Fibroblast of villous mesenchyme (primary cell): ENCODE measurements at places on chromosomes 1 and 21.

GRCh38 chr1:191671236-191671635, 487.0 kb upstream of the RGS18 start:
- no peak for DNase-seq

DNA sequence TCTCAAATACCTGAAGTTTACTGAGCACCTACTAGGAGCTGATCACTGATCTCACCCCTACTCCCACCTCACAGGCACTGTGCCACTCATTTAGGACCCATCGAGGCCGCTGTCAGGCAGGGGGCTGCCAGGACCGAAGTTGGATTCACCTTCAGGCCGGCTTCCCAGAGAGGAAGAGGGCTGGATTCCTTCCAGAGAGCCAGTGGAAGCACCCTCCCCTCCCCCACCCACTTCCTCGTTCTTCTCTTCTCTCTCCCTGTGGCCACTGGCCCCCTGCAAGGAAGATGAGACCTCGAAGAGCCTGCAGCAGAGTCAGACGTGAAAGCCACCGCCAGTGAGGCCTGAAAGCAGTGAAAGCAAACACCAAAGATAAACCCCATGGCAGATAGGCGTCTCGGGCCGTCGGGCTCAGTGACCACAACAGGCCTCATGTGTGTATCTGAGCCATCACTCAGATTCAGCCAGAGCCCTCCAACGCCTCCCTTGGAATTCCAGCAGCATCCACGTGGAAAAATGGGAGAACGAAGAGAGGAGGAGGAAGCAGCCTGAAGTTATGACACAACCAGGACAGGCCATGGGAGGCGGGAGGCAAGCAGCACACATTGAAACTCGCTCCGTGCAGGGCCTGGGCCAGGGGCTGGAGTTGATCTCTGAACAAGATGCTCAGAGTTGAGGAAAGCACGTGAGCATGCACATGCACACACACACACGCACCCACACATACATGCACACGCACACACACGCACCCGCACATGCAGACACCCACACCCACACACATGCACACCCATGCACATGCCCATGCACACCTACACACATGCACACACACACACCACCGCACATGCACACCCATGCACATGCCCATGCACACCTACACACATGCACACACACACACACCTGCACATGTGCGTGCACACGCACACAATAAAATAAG, 6.2 kb upstream of the AGTRAP start:
- no peak for DNase-seq

DNA sequence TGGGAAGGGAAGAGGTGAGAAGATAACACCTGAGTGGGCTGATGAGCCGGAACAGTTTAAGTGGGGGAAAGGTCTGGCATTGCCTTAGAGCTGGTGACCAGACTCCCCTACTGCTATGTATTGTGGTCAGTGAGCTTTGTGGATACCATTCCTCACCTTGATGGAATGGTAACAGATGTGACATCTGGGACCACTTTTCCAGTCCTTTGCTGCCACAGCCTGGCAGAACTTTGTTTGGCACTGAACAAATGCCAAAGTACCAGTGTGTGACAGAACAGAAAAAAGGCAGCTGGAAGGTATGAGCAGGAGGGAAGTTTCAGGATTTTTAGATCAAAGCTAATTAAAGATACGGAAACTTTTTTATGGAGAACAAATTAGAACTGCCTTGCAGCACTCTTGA, 6.2 kb downstream of the MED8 start:
- DNase-seq = no peak

GRCh38 chr1:115651391-115651790, 9.6 kb downstream of the VANGL1 start:
- DNase-seq = no peak

DNA sequence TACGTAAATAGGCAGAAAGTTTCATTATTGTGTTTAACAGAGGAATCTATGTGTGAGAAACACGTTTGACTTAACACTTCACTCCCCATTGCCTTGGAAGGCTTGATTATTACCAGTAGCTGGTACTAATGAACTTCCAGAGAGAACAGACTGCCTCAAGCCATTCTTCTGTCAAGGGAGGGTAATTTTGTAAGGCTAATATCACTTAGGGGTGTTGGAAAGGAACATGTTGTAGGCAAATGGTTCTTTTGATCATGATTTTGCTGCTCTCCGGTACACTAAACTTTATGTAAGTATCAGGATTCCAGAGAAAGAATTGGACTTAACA, 1.8 kb downstream of the LAMC1 start:
- no peak for DNase-seq

GRCh38 chr1:156230473-156230837, 11.5 kb upstream of the BGLAP start:
- no peak for DNase-seq

GRCh38 chr1:109598655-109599054, 20.8 kb downstream of the GNAT2 start:
- no peak for DNase-seq

DNA sequence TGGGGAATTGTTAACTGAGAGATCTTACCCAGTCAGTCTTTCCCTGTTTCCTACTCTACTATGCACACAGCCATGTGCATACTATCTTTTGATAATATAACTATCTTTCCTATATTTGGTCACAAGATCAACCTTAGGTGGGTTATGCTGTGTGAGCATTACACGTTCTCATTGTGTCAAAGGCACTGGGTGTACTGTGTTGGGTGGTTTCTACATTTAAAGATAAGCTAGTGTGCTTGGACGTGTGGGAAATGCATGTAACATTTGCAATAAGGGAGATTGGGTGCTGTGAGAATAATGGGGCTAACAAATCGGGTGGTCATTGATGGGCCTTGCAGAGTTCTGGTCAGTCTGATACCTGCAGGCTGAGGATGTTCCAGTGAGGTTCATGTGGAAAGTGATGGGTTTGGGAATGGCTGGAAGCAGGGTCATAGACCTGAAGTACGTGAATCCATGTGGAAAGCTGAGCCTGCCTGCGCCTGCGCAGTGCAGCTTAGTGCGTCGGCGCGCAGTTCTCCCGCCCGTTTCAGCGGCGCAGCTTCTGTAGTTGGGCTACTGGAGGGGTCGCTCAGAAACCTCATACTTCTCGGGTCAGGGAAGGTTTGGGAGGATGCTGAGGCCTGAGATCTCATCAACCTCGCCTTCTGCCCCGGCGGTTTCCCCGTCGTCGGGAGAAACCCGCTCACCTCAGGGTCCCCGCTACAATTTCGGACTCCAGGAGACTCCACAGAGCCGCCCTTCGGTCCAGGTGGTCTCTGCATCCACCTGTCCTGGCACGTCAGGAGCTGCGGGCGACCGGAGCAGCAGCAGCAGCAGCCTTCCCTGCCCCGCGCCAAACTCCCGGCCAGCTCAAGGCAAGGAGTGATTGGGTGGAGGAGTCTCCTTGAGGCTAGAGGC, at the start of gene MSH4:
MSH4 (plus strand) TSS at position 507 of the 897 bp plus-strand sequence; CDS start at position 611, 104 bp downstream.
- no peak for DNase-seq

DNA sequence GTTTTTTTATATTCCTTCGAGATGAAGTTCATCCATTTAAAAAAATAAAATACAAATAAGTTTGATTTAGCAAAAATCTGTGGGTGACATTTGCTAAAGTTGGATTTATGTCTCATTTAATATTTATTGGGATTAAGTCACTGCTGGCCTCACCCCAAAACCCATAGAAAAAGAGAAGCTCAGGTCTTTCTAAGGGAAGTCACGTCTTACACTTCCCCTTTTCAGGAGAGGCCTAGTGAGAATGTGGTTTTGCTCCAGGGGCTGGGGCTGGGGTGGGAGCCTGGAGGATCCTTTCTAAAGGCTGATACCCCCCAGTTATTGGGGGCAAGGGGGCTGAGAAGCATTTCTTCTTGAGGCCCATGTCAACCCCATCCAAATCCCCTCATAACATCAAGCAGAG, 300.3 kb downstream of the DSCAM start:
- no peak for DNase-seq

- no peak for DNase-seq
Measured at GRCh38 chr1:115476616-115477015, 138.6 kb upstream of the NGF start.

DNA sequence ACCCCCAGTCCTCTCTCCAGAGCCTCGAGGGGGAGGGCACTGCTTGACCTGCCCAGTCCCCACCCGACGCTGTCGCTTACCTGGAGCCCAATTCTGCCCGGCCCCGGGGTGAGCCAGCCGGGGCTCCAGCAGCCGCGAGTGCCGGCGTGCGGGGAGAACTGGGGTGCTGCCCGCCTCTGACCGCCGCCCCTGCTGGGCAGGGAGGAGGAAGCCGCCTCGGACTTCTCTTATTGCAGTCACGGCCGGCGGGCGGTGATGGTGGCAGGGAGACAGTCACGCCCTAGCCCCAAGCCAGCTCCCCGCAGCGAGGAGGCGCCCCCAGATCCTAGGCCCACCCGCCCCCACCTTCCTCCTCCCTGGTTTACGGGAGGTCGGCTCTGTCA, at the start of gene FGR:
FGR (minus strand) TSS at position 201 of the 383 bp plus-strand sequence. CDS start 11,269 bp downstream, outside the sequence.
- DNase-seq = no peak
